ENCODE measurements at places on chromosomes 7 and 10.

GRCh38 chr7:69373171-69374043 lies 224.9 kb upstream of the AUTS2 start:
- no peak for DNase-seq

GRCh38 chr7:136105191-136105590 lies 128.0 kb upstream of the MTPN start:
- DNase-seq: no peak

DNA sequence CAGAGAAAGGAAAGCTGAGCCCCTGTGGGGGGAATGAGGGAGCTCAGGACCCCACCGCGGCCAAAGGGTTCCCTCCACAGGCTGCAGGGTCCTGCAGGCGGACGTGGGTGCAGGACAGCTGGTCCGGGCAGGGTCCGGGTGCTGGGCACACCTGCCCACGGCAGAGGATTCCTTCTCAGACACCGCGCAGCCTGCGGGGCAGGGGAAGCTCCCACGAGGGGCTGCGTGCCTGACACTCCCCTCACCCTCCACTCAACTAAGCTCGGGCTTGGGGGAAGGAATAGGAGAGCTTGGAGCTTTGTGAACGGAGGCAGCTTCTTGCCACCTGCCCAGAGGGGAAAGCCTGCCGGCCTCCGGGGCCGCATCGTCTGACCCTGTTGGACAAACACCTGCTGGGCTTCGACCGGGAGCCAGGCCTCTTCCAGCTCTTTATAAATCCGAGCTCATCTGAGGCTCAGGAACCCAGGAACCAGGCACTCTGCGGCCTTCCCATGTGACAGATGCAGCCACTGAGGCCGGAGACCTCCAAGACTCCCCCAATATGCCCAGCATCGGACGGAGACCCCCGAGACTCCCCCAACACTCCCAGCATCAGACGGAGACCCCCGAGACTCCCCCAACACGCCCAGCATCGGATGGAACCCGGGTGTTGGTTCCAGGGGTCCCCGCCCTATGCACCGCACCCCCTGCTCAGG lies 97.3 kb downstream of the PDGFA start:
- DNase-seq: no peak

DNA sequence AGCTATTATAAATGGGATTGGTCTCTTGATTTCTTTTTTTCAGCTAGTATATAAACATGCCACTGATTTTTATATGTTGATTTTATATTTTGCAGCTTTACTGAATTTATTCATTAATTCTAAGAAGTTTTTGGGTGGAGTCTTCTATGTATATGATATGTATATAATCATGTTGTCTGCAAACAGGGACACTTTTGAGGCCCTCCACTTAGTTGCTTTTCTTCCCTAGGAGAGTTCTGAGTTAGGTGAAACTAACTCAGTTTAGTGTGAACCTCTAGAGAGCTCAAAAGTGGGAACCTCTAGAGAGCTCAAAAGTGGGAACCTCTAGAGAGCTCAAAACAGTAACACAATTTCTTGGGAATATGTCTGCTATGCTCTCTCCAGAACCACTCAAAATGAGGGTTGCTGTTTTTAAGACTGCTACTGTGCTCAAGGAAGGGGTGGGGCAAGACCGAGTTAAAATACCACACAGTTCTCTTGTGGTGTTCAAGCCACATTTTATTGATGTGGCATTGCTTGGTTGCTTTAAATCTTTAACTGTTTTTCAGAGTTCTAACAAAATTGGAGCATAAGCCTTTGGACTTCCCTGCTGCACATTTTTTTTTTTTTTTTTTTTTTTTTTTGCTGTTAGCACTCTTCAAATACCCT lies 13.2 kb downstream of the CCDC7 start:
- no peak for DNase-seq

GRCh38 chr7:97601931-97602457 lies 129.9 kb upstream of the TAC1 start:
- no peak for DNase-seq

All from PC-9 (cell line).